ENCODE measurements at places on chromosomes 7 and 10.

DNA sequence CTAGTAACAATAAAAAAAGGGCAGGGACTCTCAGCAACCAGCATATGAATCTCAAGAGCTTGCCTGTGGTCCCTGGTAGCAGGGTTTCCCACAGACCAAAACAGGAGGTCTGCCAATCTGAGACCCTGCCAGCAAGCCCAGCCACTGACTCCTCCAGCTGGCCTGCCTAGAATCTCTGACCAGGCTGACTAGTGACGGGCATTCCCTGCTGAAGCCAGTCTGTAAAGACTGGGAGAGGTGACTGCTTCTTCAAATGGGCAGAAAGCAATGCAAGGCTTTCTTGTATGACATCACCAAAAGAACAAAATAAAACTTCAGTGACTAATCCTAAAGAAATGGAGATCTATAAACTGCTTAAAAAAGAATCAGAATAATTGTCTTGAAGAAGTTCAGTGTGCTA, 249.4 kb downstream of the TCF7L2 start:
- DNase-seq, result no peak

DNA sequence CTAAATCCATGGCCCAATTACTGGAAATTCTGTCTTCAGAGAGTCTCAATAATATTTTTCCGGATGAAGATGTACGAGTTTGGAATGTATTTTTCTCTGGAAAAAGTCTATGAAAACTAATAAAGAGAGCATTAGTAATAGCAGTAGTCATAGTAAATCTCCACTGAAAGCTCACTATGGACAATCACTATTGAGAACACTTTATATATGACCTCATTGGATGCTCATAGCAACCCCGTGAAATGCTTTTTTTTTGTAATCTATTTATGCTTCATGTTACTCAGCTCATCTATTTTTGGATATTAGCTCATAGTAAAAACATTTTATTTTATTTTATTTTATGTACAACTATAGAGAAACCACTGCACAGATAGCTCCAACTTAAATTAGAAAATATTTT, 94.3 kb upstream of the MYO3A start:
- DNase-seq, result no peak

- DNase-seq, result no peak
Measured at GRCh38 chr7:55081068-55081467, 62.3 kb downstream of the EGFR start.

DNA sequence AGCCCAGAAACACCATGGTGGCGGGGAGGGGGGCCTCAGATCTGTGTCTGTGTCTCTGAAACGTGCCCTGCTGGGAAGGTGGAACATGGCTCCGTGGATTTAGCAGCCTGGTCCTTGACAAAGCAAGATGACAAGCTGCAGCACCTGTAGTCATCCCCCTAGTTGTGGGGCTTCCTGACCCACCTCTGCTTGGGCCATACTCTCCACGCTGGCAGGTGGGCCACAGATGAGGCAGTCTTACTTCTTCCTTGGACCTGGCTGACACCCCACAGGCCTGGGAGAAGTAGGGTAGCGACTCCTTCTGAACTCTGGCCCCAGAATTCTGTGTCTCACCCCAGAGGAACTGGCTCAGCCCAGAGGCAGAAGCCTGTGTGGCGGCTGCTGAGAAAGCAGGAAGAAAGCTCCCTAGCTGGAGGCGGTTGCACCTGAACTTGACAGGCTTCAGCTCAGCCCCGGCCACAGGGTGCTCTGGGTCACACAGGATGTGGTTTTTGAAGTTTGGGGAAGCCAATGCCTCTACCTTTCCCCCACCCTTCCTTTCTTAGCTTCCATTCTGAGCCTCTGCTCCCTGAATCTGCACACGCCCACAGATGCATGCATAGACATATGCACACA, 113.9 kb downstream of the ABLIM1 start:
- no peak for DNase-seq

DNA sequence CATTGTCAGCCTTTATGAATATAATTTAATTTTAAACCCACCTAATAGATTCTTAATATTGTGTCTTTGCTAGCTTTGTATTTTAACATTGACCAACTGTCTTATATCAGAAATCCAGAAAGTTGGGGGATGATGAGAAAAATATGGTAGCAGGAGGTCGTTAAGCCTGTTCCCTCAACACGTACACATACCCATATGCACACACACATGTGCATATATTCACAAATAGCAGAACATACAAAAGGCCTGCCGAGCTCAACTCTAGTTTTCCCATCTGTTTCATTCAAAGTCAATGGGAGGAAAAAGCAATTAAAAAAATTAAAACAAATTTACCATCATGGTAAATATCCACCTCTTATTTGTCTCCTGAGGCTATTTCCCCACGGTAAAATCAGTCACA, 25.9 kb upstream of the PTPRZ1 start:
- DNase-seq, result no peak

GRCh38 chr10:94370501-94370900, 7.8 kb upstream of the NOC3L start:
- no peak for DNase-seq

GRCh38 chr7:36289833-36290661, 99.6 kb upstream of the ANLN start:
- no peak for DNase-seq

Data from H1 (cell line).